ENCODE measurements at places on chromosomes 5 and 9.
A peak's percentile ranks its signal among the peaks of the same experiment; 100 is the strongest.

- DNase-seq, result peak; percentile 88
These were observed 7.3 kb downstream of the EGFLAM start for GRCh38 chr5:38265546-38266179.

DNA sequence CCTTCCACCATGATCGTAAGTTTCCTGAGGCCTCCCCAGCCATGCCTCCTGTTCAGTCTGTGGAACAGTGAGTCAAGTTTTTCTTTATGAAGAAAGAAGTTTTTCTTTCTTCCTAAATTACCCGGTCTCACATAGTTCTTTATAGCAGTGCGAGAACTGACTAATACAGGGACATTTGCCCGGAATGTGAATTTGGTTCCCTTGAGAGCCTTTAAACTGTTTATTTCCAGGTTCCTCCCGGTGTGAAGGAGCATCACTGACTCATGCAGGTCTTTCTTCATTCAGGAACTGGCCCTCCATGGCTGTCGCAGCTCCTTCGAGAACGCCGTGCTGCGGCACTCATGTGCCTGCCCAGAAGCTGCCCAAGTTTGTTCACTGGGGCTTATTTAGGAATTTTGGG lies 87.7 kb downstream of the PTCH1 start:
- no peak for DNase-seq

GRCh38 chr5:60340326-60340725 lies 359.6 kb downstream of the DEPDC1B start:
- no peak for DNase-seq

GRCh38 chr5:170756691-170757090 lies 26.8 kb upstream of the GABRP start:
- DNase-seq, result no peak

DNA sequence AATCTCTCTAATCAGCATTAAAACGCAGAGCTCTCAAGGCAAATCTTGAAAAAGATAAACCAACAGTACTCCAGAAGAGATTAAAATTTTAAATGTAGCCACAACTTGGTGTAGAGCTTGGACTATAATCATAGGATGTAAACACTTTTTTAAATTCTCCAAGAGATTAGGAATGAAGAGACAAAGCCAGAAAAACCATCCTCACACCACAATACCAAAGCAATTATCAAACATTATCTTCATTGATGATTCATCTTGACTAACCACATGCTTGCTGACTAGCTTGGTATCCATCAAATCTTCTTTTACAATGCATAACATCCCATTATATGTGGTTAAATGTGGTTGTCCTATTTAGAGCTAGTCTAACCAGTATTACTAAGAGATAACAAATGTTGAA lies 815.1 kb downstream of the TLE1 start:
- DNase-seq, result no peak

DNA sequence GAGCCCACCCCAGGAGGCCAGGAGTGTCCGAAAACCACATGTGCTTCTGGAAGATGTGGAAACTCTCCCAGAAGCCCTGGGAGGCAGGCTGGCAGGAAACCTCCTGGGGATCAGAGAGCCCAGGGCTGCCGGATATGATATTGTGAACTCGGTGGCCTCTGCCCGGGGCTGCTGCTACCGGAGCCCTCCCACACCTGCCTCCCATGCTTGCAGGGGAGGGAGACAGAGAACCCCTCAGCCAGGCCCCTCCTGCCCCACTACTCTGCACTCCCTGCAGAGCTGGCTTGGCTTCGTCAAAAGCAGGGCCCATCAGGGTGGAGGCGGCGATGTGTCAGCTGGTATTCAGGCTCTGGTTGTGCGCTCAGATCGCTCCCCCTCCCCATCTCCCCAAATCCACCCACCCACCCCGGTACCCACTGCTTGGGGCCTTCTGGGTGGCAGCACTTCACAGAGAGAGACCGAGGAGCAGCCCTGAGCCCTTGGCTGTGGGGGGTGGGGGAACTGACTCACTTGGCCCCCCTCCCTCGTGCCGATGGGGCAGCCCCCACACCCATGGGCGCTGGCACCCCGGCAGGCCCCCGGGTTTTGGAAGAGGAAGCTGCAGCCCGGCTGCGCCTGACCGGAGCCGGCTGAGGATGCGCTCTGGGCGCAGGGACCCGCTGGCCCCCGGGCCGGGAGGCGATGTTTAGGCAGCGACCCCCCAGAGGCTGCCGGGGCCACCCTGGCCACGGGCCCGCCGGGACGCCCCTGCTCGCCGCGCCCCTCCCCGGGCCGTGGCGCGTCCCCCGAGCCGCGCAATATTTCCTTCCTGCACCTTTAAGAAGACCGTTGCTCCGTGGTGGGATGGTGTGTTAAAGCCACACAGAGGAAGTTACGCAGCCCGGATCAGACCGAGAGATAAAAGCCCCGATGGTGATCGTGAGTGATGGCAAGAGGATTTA lies 786 bp upstream of the NTNG2 start:
- DNase-seq, result peak; percentile 41

DNA sequence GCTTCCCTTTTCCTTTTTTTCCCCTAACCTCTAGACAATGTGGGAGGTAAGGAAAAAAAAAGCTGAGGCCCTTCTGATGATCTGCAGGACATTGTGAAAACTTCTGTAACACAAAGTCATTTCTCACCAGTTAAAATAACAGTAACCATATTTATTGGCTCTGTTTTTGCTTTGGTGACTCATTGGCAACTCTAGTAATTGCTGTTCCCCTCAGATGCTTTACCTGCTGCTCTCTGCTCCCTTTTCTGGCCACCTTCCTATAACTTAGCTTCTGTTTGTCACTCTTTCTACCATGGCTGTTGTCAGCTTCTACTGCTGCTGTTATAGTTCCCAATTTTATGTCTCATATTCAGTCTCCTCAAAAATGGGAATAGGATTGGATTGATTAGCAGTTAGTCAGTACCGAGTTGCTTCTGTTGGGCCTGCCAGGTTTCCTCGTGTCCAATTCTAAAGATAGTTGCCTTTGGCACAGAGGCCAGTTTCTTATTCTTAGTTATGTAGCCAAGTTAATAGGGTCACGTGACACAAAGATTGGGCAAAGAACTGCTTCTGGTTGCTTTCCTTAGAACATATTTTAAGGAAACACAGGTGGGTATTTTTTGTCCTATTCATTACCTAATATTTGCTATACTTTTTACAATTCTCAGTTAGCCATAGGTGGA lies 16.8 kb downstream of the SCAMP1 start:
- DNase-seq, result no peak

- no peak for DNase-seq
These were observed 24.4 kb upstream of the SMIM15 start for GRCh38 chr5:61186634-61187033.

DNA sequence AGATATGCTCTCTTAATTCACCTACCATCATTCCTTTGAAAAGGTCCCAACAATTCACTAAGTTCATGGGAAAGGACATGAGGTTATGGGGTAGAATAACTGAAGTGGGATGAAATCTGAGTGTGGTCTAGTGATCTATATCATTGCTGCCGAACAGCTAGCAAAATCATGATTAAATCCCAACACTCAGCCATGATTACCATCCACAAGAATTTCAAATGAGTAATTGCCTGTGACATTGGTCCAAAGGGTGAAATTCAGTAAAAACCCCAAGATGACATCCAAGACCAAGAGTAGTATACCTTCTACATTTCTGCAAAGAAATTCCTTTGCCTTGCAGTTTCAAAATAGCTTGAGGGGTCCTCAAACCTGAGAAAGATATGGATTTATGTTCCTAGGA lies 225.6 kb downstream of the SPOCK1 start:
- DNase-seq, result no peak

DNA sequence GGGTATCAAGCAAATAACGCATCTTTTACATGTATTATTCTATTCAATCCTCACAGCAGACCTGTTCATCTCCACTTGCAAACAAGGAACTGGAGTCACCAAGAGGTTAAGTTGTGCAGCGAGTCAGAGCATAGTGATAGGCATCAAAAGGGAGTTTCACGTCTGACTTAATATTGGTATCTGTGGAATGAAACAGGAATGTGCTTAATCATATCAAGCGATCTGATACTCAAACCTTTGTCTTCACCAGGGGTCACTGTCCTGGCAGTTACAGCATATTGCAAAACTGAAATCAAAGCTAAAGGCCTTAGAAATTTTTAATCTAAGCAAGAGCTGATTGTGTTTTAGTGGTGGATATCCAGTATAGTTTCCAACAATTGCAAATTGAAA lies 271.6 kb downstream of the PLK2 start:
- DNase-seq, result no peak

DNA sequence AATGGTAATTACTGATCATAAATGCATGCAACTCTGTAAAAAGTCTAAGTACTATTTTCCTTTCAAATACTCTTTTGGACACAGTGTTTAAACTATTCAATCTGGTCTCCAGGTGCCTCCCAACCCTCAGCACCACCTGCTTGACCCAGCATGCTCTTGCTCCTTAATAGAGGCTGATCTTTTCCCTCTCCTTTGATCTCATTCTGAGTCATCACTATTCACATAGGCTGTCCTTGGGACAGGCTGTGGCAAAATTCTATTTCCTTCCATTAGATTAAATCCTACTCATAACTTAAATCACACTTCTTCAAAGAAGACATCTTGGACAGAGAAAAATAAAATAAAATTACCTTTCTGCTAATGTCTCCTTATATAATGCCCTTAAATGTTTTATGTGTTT lies 199.4 kb upstream of the ST8SIA4 start:
- DNase-seq, result no peak

- DNase-seq, result no peak
These were observed 661.6 kb upstream of the C9orf72 start for GRCh38 chr9:28234894-28235277.

DNA sequence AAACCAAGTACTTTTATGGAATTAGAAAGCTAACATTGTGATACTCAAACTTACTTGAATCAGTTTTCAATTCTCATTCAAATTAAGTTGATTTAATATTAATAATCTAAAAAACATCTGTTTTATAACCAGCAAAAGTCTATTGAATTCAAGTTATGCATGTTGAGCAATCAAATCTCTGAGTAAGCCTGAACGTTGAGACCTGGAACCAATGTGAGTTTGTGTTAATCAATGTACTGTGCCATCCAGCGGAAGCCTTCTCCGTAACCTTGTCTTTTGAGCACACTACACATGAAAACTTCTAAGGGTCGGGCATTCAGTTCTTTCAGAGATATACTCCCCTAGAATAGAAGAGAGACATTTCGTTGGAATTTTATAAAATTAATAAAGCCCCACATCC lies 25.9 kb downstream of the SAR1B start:
- DNase-seq, result no peak

DNA sequence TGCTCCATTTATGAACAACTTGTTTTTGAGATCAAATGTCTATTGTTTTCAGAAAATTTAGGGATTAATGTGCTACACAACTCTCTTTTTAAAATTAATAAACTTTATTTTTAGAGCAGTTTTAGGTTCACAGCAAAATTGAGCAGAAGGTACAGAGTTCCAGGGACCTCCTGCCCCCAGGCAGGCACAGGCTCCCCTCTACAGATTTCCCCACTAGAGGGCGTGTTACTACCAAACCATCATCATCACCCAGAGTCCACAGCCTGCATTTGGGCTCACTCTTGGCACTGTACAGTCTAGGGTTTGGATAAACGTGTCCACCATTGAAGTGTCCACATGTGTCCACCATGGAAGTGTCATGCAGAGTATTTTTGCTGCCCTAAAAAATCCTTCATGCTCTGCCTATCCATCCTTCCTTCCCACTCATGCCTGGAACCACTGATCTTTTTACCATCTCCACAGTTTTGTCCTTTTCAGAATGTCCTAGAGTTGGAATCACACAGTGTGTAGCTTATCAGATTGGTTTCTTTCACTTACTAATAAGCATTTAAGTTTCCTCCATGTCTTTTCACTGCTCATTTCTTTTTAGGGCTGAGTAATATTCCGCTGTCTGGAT lies 61.7 kb downstream of the MRPL36 start:
- DNase-seq, result peak; percentile 32

DNA sequence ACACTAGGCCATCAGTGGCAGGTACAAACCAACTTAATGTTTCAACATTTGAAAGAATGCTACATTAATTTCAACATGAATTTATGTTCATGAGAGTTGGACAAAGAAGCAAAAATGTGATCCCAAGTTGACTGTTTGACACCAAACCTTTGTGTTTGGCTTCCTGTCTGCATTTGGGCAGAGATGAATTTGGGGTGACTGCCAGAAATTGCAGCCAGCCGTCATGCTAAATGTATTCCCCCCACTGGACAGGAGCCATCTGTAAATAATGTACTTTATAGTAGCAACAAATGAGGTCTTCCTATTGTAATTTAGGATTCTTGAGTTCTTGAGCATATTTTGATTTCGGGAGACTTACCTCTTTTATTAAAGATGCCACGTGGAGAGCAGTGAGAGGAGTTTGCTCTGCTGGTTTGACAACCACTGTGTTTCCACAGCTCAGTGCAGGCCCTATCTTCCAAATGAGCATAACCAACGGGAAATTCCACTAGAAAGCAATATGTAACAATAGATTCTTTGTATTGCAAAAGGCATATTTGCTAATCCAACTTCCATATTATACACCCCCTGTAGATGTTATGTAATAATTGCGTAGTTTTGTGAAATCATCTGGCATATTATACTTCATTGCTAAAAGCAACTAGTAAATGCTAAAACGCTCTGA lies 27.6 kb downstream of the ALDH1A1 start:
- no peak for DNase-seq

Measured in nephron progenitor cell (in vitro differentiated cells).